ENCODE measurements at places on chromosomes 2 and 18.
A peak's percentile ranks its signal among the peaks of the same experiment; 100 is the strongest.

DNA sequence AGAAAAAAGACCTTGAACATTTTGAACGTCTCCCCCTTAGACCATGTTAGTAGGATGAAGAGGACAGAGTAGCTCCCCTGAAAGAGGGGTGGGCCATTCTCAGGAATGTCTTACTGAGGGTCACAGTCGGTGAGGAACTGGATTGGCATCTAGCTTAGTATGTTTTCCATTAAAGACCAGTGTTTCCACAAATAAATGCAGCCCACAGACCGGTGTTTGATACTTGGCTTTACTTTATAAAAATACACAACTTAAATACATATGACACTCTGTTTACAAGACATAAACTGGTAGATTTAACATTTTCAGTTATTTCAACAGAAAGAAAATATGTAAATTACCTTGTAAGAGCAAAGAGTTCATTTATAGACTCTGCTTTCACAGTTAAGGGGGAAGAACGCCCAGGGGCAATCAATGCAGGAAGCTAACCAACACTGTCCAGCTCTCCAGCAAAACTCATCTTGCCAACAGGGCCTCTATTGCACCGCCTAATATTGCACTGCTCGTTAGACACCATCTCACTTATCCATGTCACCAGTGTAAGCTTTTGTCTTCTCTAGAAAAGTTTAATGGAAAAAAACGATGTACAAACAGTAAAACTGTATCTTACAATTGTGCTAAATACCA is 23.5 kb upstream of the ADCY3 start:
- no peak for DNase-seq

- no peak for DNase-seq
These were observed 29.2 kb downstream of the AKAIN1 start for GRCh38 chr18:5167831-5168230.

DNA sequence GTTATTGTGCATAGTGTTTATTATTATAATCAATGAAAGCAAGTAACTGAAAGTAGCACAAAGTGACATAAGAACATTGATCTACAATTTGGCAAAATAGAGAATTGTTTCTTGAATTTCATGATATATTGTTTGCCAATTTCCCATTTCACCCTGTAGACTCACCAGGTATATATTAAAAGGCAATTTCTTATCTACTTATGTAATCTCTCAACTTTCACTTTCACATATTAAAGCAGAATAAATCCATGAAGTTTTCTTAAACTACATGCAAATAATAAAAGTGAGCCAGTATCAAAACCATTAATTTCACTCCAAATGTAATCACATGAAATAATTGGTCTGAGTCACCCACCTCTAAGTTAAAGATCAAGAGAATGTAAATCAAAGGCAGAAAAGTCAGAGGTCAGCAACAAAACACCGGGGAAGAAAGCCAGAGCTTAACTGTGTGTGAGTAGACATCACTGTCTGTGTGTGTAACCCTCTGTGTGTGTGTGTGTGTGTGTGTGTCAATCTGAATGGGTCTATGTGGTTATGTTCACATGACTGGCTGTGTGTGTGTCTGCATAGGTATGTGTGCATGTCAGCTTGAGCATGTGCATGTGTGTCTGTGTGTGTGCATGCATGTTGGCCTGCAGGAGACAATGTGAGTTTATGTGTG is 44.1 kb downstream of the ZNF385B start:
- no peak for DNase-seq

- peak; percentile 80 for DNase-seq
These were observed 17.2 kb upstream of the RPL31 start for GRCh38 chr2:100984892-100985307.

- no peak for DNase-seq
These were observed 63.6 kb upstream of the SH3RF3 start for GRCh38 chr2:109065391-109065734.
